ENCODE measurements at places on chromosomes 12 and 14. TPM values are rescaled to one million over a fixed set of nuclear protein-coding genes. Genes with fewer than 3 reads are reported as not detected.
A peak's percentile ranks its signal among the peaks of the same experiment; 100 is the strongest.

DNA sequence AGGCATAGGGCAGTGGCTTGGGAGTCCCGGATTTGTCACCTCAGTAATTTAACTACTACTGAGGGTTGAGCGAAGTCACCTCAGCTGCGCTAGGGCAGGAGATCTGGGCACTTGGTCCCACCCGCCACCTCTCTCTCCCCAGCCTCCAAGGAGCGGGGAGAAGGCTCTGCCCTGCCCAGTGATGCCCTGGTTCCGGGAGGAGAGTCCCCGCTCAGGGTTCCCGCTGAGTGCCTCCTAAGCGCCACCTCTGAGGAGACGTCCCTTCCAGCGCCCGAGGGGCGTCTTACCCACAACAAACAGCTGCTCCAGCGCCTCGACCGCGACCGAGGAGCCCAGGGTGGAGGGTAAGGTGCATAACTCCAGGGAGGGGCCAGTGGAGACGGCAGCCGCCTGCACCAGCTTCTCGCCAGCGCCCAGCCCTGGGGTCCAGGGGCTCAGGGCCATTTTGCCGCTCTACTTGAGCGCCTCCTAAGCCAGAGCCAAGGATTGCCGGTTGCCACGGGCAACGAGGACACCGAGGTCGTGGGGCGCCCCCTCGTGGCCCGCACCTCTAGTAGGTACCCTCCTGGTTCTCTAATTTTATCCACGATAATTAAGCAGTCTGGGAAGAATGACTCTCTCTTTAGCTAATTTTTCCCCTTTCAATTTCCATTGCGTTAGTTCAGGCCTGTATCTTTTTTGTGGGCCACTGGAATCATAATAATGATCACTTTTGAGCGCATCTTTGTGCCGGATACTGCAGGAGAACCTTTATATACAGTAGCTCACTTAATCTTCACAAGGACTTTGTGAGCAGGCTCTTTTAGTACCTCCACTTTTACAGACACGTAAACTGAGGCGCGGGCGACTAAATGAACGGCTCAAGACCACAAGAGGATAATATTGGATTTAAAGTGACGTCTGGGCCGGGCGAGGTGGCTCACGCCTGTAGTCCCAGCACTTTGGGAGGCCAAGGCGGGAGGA lies at the start of gene CCDC175:
CCDC175 (minus strand) TSS at position 481 of the 963 bp plus-strand sequence; CDS start at position 444, 37 bp downstream.
- peak; percentile 33 for DNase-seq

DNA sequence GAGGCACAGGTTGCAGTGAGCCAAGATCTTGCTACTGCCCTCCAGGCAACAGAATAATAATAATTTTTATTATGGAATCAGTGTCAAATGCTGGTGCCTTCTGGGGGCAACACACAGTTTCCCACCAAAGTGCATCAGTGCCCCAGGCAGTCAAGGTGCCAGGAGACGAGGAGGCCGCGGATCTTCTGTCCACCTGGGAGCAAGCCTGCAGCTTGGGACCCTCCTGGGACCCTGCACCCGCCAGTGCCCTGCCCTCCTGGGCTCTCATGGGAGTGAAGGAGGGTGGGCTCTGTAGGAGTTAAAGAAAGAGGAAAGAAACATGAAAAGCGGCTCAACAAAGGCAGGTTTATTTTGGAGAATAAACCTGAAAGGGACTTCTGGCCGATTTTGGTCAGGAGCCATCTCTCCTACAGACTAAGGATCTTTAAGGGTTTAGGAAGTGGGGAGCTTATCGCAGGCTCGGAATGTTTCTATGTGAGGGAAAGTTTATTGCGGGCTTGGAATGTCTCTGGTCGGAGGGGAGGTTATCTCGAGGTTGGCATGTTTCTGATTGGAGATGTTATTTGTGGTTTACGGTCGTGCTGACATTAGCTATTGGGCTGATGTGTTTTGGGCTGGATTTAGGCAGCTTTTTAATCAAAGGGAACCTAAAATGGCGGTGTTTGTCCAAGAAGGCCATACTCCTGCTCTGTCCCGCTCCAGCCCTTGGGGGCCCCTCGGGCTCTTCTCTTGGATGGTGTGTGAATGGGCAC lies 1.1 kb upstream of the ASPG start:
- no peak for DNase-seq

The TOX4 gene
- total RNA-seq = 79.8 TPM

DNA sequence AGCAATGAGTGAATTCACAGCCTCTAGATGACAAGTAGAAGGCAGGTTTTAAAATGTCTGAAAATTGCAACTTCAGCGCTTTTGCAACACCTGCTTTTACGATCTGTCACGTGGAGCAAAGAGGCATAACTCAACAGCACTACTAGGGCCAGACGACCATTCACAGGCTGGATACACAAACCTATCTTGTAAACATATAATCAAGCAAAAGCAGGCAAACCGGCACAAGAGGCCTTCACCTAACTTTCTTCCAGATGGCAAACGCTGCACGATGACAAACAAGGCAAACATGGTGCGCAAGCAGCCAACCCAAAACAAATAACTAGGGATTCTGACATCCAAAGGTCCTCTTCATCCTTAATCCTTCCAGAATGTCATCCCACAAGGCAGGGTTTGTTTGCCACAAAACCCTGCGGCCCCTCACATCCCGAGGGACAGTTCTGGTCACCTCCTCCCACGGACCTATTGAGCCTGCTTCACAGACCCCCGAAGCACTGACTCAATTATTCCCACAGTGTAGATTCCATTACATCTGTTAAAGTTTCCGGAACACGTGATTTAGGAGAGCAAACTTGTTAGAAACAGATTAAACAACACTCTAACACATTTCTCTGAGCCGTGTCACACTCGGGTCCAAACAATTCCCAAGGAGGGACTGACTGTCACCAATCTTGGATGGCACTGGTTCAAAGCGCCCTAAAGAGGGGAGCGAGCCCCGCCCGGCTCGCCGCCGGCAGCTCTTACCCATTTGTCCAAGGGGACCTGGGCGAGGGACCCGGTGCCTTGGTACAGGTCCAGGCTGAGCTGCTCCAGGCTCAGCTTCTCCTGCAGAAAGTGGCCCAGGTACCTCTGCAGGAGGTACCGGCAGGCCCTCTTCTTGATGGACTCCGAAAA lies 823 bp downstream of the ATG2B start:
- DNase-seq = peak; percentile 49

DNA sequence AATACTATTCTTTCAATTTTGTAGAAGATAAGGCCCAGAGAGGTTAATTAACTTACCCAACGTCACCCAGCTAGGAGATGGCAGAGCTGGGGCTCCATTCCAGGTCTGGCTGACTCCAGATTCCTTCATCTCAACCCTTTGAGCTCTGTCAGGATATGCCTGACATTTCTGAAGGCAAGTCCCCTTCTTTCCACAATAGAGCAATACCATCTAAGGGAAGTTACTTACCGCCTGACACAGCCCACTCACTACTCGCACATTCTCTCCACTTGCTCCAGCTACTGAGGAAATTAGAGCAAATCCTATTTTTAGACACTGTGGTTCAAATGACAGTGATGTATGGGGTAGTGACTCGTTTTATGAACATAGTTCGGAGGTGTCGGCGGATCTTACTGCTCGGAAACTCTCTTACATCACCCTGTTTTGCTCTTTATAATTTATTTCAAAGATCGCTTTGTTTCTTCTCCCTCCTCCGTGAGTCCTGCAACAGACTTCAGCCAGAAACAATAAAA lies 2.0 kb upstream of the WSCD2 start:
- DNase-seq = no peak

DNA sequence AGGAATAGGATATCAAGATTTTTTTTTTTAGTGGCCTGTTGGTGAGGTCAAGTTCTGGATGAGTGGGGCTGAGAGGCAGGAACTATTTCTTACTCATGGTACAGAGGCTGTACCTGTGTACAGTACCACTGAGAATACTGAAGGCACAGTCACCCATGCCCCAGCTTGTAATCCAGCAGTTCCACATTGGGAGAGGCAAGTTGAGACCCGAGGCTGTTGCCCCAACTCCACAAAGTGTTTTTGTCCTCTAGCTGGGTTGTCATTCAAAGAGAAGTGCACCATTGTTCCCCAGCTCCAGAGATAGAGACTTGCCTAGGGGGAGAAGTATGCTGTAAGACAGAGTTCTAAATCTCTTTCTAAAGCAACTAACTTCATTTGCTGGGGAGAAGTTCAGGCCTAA lies 38.7 kb downstream of the ARID2 start:
- DNase-seq = no peak

The PLEKHG7 gene
- total RNA-seq = not detected

GRCh38 chr12:58995666-58996363 lies 75.5 kb upstream of the LRIG3 start:
- no peak for DNase-seq

The C12orf54 gene
- total RNA-seq = not detected

DNA sequence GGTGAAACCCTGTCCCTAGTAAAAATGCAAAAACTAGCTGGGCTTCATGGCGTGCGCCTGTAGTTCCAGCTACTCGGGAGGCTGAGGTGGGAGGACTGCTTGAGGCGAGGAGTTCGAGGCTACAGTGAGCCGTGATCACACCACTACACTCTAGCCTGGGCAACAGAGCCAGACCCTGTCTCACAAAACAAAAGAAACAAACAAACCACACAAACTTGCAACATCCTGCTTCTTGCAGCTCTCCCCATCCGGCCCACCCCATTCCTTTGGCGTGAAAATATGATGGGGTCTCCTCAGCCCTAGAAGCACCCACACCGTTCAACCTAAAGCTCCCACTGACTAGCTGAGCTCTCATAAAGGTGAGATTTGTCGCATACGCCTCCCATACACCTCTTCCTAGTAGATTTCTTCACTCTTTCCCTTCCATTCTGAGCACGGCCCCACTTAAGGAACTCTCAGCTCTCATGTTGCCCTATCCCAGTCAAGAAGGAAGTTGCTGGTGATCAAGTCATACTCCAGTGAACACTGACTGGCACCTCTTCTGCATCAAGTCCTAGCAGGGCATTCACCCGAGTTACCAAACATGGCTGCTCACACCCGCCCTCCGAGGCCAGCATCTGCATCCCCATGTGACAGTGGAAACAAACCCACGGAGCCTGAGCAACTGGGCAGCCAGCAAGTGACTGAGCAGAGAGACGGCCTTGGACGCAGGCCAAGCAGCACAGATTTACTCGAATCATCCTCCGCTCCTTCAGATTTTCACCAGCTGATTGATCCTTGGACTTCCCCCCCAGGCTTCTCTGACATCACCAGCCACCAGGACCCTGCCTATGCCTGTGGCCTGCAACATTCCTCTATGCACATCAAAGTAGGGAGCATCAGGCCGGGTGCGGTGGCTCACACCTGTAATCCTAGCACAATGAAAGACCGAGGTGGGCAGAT lies 18.9 kb upstream of the CD27 start:
- no peak for DNase-seq

The CMA1 gene
- not detected for total RNA-seq

DNA sequence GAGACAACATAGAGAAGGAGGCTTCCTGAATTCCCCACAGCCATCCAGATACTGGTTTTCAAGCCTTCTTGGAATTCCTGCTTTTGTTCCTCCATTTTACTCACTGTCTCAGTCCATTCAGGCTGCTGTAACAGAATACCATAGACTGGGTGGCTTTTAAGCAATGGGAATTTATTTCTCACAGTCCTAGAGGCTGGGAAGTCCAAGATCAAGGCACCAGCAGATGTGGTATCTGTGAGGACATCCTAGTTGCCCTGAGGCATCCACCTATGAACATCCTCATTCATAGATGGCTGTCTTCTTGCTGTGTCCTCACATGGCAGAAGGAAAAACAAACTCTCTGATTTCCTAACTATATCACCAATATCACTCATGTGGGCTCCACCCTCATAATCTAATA lies 374.9 kb downstream of the FUT8 start:
- DNase-seq = no peak

DNA sequence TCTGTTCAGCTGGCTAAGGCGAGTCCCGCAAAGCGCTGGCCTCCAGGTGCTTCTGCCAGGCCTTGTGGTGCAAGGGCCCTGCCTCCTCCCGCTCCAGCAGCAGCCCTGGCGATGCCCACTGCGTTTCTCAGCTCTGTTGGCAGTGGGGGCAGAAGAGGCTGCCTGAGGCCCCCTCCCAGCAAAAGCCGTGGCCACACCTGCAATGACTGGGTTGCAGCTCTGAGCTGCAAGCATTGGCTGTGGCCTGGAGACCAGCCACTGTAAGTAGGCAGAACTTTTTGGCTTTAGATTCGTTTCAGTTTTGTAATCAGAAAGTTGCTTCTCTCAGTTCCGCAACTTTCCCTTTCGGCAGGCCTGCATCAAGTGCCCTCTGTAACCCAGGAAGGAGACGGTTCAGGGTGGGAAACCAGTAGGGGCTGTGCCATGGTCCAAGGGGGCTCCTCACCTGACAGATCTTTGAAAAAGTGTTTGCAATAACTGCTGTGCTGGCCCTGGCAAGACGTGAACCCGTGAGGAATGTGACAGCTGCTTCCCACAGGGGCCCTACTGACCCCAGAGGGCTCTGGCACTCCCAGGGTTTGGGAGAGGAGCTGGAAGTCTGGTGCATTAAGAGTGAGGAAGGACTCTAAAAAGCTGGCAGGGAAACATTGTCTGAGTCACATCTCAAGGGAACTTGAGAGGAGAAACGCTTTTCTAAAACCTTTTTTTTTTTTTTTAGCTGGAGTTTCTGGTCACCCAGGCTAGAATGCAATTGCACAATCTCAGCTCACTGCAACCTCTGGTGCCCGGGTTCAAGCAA lies 54.5 kb upstream of the MAX start:
- peak; percentile 59 for DNase-seq

GRCh38 chr14:60594062-60594461 lies 55.2 kb downstream of the SIX1 start:
- no peak for DNase-seq

The HOXC10 gene
- total RNA-seq = not detected

- no peak for DNase-seq
These were observed 107.3 kb upstream of the MDM1 start for GRCh38 chr12:68439368-68440045.

The OLR1 gene
- 48.8 TPM for total RNA-seq

The AGAP2 gene
- 0.14 TPM for total RNA-seq

- no peak for DNase-seq
These were observed 5.7 kb downstream of the NTF3 start for GRCh38 chr12:5437589-5437988.

- DNase-seq = no peak
These were observed 846 bp downstream of the SLIRP start for GRCh38 chr14:77708749-77709148.

- no peak for DNase-seq
These were observed 314.3 kb upstream of the OR4E1 start for GRCh38 chr14:21987937-21988336.

DNA sequence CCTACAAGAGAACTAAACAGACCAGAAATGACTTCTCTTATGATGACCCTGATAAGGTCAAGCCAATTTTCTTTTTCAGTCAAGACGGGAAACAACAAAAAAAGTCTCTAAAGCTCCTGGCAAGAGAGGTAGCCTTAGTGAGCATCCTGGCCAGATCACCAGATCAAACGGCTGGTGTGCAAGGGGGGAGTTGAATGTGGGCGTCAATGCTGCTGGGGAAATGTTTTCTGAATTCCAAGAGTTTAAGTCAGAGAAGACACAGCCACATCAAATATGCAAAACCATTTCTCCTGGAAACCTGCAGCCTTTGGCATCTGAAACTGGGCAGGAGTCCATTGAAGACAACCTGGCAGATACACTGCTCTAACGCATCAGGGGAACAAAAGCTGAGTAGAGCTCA lies 16.0 kb upstream of the SELPLG start:
- peak; percentile 90 for DNase-seq

DNA sequence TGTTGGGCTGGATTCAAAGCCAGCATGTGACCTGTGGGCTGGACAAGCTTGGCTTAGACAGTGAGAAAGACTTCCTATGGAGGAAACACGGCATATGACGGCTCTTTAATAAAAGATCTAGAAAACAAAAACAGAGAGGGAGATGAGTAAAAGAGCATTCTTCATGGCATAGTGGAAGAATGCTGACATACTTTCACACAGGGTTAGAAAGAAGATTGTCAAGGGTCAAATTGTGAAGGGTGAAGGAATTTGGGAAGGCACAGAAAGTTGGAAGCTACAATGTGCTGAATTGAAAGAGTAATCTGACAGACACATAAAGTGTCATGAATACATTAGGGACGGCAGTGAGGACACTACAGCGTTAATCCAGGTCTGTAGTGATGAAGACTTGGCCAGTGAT lies 63.4 kb downstream of the GALNT4 start:
- no peak for DNase-seq
